ENCODE measurements at places on chromosomes 5 and 9.

GRCh38 chr5:113807427-113807991 lies 294.0 kb downstream of the YTHDC2 start:
- peak; percentile 84 for DNase-seq

DNA sequence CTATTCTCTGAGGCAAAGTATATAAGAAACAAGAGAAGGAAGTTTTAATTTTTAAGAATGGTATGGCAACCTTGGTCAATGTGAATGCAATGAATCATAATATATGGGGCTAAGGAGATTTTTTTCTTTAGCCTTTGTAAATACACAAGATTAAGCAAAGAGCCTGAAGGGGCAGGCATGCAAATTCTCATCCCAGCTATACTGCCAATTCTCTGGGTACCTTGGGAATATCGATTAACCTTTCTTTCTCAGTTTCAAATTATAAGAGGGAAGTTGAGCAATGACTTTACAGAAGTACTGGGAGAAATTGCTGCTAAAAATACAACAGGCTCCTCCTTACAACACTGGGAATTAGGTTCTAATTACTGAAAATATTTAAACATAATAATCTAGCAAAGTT lies 97.5 kb downstream of the MRPS27 start:
- no peak for DNase-seq

GRCh38 chr5:142946547-142947426 lies 176.6 kb downstream of the ARHGAP26 start:
- no peak for DNase-seq

DNA sequence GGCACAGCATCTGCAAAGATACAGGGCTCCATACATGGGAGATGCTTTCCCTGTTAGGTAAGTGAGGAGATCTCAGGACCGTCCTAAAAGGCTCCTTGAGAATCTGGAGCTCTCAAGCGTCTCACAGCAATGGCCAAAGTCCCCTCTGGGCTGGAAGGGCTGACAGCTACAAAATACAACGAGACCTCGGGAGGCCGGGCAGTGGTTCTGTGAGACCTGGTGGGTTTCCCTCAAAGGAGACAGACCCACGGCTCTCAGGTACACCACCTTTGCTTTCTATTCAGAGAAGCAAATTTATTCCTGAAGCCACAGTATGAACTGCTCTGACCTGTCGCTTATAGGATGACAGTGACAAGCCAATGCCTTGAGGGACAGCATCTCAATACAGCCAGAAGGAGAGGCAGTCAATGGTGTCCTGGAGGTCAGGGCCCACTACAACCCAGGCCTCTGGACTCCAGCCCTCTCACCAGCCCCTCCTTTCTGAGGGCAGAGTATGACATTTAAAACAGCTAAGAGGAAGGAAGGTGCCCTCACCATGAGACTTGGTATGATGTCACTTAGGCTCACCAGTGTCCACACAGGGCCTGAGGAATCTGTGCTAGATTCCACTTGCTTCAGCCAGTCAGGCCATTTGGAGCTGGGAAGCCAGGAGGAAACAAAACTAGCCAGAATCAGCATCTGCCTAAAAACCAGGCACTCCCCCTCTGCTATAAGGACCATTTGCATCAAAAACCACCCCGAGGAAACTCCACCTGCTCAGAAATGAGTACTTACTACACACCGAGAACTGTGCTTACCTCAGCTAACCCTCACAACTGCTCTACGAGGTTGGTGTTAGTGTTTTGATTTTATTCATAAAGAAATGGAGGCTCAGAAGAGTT lies 86.5 kb upstream of the FSTL4 start:
- DNase-seq: no peak

DNA sequence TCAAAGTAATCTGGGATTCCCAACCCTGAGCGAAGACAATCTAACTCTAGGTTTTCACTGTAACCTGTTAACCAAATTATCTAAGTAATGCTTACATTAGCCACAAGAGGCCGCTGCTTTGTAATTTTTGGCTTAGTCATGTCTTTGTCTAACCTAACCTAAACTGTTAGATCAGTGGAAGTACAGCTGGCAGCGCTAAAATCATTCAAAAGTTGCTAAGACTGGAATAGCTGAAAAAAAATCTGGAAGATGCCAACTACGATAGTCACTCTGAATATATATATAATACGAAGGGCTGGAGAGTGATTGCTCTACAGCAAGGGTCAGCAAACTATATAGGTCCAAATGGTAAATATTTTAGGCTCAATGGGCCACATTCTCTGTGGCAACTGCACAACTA lies 60.2 kb downstream of the FBXO38 start:
- peak; percentile 62 for DNase-seq

DNA sequence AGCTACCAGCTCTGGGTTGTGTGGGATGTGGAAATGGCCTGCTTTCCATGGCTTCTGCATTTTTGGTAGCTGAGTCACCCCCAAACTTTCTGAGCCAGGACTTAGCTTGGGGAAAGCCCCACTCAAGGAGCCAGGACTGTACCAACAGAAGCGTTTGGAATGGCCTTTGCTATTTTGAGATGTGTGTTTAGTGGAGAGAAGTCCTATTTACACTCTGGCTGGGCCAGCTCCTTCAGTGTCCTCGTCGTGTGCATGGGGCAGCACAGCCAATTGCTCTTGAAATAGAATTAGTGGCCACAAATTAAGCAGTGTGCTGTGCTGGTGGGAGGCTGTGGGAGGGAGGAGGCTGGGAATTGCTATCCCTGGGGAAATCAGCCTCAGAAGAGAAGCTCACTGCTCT lies 51.6 kb downstream of the ENTREP1 start:
- peak; percentile 94 for DNase-seq

DNA sequence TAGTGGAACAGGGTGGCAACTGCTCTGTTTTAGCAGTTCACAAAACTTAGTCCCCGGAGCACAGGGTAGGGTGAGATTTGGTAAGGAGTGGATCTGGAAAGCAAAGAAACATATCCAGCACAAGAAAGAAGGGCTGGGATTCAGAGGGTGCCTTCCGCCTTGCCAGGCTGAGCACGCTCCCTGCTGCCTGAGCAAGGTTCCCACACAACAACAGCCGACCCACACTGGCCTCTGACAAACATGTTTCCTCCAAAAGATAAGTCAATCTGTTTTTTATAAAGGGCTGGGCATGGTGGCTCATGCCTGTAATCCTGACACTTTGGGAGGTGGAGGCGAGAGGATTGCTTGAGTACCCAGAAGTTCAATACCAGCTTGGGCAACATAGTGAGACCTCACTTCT lies 45.8 kb downstream of the RAB3C start:
- DNase-seq: no peak

- DNase-seq: peak; percentile 92
These were observed 34.4 kb downstream of the MAP1B start for GRCh38 chr5:72141440-72142355.

GRCh38 chr5:91028499-91028956 lies 354.6 kb downstream of the ARRDC3 start:
- no peak for DNase-seq

DNA sequence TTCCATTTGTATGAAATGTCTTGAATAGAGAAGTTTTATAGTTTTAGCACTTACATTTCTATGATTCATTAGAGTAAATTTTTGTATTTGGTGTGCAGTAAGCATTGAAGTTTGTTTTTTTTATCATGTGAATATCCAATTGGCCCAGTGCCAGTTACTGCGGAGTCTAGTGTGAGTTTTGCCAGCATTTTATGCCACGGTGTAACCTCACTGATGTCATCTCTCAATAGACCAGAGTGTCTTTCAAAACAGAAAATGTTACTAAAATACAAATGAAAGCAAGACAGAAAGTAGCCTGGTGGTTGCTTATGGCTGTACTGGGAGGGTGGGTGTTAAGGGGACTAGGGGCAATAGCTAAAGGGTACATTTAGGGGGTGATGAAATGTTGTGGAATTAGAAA lies 62.8 kb downstream of the IPPK start:
- peak; percentile 75 for DNase-seq

DNA sequence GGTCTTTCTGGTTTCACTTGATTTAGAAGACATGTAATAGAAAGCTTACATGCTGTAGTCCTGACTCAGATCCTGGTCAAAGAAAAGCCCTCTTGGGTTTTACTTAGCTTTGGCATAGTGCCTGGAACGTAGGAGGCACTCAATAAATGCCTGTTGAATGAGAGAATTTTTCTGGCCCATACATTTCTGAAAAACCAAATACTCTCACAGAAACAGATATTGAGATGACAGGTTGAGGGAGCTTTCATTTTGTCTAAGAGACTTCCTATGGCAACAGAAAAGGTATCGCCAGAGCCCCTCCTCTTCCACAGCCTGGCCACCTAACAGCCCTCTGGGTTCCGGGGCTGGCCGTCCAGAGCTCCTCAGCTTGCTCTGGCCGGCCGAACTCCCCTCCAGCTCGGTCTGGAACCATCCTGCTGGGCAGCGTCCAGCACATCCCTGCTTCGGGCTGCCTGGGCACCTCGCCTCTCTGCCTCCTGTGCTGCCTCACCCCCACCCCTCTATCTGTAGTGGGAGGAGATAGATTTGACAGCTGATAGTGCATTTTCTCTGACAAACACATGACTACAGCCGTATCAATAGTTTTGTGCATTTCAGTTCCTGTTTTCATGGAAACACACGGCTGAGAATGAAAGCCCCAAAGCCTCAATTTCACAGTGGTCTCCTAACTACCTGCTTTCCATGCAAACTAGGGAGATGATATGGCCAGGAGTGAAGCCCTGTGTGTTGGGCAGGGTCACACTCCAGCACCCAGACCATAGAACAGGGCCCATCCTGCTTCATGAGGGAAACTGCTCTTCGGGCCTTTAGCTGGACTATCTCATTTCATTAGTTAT lies 1.1 kb downstream of the IL4 start:
- peak; percentile 97 for DNase-seq

- DNase-seq: no peak
These were observed 10.4 kb downstream of the MARCHF3 start for GRCh38 chr5:127019928-127020327.

DNA sequence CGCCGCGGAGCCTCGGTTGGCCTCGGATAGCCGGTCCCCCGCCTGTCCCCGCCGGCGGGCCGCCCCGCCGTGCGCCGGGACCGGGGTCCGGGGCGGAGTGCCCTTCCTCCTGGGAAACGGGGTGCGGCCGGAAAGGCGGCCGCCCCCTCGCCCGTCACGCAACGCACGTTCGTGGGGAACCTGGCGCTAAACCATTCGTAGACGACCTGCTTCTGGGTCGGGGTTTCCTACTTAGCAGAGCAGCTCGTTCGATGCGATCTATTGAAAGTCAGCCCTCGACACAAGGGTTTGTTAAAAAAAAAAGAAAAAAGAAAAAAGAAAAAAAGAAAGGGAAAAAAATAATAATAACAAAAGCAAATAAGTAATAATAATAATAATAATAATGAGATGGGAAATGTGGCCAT lies 112.8 kb downstream of the GCNT1 start:
- no peak for DNase-seq

DNA sequence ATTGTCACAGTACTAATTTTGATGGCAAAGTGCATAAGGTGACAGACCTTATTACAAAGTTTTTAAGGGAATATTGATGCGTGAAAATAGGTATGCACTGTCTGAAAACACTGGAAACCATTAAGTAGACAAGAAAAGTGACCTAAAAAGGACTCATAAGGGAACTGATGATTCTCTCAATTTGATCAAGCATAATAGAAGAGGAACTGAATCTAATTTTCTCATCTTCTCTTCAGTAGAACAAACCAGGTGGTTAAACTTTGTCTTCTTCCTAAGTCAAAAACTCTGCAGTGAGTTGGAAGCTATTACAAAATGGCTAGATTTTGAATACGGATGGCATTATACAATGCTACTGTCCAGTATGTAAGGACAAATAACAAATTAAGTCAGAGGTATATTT lies 53.4 kb downstream of the RNF145 start:
- DNase-seq: no peak

GRCh38 chr5:82564963-82565362 lies 286.8 kb upstream of the RPS23 start:
- no peak for DNase-seq

DNA sequence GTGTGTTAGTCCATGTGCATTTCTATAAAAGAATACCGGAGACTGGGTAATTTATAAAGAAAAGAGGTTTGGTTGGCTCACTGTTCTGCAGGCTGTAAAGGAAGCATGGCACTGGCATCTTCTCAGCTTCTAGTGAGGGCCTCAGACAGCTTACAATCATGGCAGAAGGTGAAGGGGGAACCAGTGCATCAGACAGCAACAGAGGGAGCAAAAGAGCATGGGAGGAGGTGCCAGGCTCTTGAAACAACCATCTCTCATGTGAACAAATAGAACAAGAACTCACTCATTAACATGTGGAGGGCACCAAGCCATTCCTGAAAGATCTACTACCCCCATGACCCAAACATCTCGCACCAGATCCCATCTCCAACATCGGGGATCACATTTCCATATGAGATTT lies 89.2 kb upstream of the IL33 start:
- DNase-seq: no peak

DNA sequence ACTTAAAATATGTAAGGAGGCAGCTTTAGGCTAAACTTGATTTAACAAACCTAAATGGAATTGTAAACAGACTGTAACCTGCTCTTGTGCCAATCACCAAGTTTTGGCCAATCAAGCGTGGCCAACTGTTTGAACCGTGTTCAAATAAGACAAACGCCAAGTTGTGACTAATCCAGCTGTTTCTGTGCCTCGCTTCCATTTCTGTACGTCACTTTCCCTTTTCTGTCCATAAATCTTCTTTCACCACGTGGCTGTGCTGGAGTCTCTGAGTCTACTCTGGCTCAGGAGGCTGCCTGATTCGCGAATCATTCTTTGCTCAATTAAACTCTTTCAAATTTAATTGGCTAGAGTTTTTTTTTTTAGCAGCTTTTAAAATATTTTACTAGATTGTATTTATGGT lies 71.3 kb downstream of the LIX1 start:
- peak; percentile 80 for DNase-seq

- peak; percentile 74 for DNase-seq
These were observed 111.9 kb upstream of the MTAP start for GRCh38 chr9:21690561-21690960.

DNA sequence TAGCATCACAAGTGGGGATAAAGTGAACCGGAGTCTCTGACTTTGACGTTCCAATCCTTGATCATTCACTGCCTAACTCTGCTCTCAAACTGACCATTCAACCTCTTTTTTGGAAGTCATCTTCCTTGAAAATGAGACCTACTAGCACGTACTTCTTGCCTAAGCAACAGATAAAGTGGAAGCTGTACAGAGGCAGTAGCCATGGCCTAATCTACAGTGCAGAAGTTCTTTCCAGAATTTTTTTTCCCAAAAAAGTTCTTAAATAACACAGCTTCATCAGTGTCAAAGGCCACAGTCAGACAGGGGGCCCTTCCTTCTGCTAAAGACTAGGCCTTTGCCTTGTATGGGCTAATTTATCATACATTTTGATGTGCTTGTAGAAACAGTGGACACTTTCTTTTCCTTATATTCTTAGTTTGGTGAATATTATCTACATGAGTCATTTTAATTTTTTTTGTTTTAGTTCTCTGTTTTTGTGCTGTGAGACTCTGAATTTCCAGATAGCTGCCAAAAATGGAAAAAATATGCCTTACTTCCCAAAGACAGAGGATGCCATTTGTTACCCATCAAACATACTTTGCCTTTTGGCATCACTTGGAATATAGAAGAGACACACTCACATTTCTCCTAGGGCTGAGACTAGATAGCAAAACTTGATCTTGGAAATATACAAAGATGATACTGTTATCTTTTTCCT lies 96.3 kb upstream of the VCAN start:
- peak; percentile 69 for DNase-seq
